ENCODE measurements at places on chromosomes 6 and 20.

GRCh38 chr6:146503096-146503495, 40.5 kb upstream of the RAB32 start:
- DNase-seq, result no peak

DNA sequence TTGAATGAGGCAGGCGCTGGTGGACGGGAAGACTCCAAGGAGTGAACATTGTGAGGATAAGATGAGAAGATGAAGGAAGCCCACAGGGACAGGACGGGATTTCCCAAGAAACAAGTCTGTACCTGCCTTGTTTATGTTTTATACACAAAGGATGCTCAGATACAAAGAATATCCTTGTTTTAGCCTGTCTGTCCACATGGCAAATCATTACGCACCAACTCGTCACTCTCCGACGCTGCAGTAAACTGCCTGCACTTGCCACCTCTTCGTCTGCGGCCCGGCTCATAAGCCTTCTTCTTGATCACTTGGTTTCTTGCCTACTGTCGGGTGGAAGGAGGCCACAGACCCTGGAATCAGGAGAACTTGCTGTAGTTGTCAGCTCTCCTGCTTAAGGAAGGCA, 85.4 kb downstream of the CD83 start:
- DNase-seq, result no peak

DNA sequence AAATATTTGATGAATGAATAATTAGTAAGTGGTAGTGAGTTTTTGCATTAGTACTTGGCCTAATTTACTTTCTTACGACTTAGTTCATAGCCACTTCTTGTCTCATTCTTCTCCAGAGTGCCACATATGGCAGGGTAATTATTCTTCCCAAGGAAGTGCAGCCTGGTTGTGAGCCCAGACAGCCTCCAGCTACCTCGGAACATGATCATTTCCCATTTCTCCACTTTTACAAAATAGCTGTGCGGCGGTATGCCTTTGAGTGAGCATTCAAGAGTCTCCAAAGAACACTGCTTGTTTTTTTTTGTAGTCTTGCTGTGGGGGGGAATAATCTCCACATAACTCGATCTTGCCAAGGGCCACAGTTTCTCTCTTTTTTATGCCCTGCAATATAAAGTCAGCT, 765.0 kb downstream of the HDGFL1 start:
- no peak for DNase-seq

DNA sequence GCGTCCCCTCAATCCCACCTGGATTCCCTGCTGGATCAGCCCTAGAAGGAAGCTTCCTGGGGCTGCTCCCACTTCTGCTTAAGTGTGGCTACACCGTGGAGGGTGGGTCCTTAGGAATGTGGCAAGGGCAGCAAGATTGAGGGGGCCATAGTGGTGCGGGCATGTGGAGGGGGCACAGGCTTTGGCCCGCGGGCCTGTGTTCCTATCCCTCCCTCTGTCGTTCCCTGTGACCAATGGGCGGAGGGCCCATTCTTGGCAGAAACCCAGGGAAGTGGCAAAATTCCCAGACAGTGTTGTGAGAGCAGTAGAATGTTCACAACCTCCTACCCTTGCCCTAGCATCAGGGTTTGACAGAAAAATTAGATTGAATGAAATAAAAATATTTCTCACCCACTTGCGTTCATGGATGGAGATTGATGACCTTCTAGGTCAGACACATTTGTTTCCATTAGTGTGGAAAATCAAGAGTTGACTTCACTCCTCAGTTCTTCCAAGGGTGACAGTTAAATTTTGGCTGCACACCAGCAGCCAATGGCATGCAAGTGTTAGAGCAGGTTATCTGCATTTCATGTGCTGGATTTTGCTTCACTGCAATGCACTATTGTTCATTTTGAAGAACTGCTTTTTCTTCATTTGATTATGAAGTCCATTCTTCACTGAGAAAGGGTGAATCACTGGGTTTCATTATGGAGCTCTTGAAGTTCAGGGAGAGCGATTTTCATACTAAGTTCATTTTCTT, 49.3 kb upstream of the AHI1 start:
- DNase-seq, result no peak

DNA sequence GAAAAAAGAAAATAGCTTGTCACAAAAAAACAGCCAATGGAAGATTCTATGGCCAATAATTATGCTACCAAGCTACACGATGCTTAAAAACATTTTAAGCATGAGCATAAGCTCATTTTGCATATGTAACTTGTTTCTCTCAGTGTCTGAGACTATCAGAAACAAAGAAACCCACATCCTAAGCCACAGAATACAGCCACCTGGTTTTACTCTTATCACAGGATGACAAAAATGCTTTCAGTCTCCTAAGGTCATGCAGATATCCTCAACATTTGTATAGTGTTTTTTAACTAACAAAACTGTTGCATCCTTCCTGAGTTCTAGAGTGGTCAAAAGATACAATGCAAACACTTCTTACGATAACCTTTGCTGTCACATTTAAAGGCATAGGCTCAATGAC, 172.1 kb upstream of the RUNX2 start:
- no peak for DNase-seq

- DNase-seq, result no peak
These were observed 1.5 kb upstream of the IPCEF1 start for GRCh38 chr6:154358019-154358545.

GRCh38 chr6:96948631-96949030, 24.1 kb downstream of the KLHL32 start:
- no peak for DNase-seq

GRCh38 chr20:51221791-51222408, 199.0 kb upstream of the KCNG1 start:
- DNase-seq, result no peak

DNA sequence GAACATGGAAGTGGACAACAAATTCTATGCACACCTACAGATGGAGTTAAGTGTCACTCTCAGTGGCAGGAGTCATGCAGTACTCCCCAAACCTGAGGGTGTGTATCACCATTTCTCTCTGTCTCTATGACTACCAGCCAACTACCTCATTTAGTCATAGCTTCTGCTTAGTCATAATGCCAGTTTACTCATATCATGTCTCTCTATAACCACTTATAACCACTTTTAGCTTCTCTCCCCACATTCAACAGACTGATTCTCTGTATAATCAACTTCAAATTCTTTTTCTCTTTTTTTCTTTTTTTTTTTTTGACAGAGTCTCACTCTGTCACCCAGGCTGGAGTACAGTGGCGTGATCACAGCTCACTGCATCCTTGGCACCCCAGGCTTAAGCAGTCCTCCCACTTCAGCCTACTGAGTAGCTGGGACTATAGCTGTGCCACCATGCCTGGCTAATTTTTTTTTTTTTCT, 13.8 kb upstream of the GTF3C6 start:
- peak; percentile 14 for DNase-seq

GRCh38 chr20:9498322-9498721, 16.1 kb upstream of the LAMP5 start:
- DNase-seq, result no peak

DNA sequence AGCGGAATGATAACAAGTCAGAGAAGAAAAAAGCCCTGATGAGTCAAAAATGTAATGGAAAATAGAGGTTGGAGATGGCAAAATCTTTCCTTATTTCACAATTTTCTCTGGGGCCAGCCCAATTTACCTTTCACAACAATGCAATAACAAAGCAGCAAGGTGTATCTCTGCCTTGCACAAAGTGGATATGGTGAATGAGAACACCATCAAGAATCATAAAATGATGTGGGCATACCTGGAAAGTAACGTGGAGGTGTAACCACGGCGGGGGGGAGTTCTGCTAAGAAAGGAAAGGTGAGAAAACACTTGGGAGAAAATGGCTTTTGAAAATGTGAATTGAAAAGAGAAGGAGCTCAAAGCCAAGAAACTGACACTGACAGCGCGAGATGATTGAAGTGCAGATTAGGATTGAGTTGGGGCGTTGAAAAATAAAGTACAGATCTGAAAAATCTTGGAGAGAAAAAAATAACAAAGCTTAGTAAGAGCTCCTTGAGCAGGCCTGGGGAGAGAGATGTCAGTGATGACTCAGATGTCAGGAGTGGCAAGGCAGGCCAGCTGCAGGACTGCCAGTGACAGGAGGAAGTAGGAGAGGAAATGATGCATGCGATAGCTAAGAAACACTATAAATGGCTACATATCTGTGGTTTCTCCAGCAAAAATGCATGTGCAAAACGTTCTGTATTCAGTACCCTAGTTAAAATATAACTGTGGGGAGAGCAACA, 26.2 kb downstream of the ARHGAP18 start:
- DNase-seq, result peak; percentile 21

- DNase-seq, result no peak
These were observed 111.4 kb upstream of the ARMC2 start for GRCh38 chr6:108736832-108737231.

DNA sequence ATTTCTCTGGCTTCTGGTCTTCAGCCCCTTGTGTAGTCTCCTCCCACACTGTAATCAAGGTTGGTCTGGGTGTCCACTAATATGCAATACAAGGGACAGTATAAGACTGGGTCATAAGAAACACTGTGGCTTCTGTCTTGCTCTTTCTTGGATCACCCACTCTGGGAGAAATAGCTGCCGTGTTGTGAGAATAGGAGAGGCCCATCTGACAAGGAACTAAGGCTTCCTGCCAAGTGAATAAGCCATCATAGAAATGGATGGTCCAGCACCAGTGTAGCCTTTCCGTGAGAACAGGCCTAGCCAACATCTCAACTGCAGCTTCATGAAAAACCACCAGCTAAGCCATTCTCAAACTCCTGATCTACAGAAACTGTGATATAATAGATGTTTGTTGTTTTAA, 23.3 kb downstream of the BAG2 start:
- no peak for DNase-seq

GRCh38 chr20:21820688-21821087, 115.2 kb downstream of the PAX1 start:
- no peak for DNase-seq

- no peak for DNase-seq
These were observed 24.6 kb downstream of the TBX18 start for GRCh38 chr6:84739866-84740208.

GRCh38 chr6:126302191-126302590, 37.7 kb upstream of the CENPW start:
- DNase-seq, result no peak

- DNase-seq, result no peak
These were observed 169.7 kb upstream of the TNFAIP3 start for GRCh38 chr6:137697267-137697938.

GRCh38 chr6:39041072-39041471, 7.5 kb upstream of the GLP1R start:
- DNase-seq, result no peak

- DNase-seq, result no peak
These were observed 3.3 kb downstream of the CEBPB start for GRCh38 chr20:50193836-50194421.

DNA sequence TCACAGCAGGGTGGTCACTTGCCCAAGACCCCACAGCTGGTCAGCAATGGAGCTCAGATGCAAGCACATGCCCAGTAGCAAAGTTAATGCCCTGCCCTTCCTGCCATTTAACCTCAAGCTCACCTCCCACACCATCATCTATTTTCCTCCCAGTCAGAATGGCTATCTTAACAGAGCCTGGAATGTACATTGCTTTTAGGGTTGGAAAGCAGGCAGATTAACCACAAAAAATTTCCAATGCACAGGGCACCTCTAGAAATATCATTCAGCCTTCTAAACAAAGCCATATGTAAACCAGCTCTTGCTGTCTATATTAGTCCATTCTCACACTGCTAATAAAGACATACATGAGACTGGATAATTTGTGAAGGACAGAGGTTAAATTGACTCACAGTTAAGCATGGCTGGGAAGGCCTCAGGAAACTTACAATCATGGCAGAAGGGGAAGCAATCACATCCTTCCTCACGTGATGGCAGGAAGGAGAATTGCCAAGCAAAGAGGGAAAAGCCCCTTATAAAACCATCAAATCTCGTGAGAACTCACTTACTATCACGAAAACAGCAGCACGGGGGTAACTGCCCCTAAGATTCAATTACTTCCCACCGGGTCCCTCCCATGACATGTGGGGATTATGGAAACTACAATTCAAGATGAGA, 106.9 kb downstream of the FYN start:
- DNase-seq, result no peak

DNA sequence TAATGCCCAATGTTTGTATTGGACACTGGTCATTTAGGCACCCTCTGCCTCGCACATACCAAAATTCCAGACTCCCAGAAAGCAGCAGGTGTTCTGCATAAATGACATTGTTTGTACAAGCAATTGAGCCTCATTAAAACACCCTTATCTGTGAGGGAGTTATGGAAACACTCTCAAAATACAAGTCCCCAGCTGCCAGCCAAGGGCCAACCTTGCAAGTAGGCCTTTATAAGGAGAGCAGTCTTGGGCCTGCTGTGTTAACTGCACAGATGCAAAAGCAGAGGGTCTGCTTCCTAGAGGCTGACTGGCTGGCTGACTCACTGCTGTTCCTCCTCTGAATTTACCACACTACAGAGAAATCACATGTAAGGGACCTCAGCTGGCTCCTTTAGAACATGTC, 150.4 kb upstream of the HMGN3 start:
- DNase-seq, result no peak

DNA sequence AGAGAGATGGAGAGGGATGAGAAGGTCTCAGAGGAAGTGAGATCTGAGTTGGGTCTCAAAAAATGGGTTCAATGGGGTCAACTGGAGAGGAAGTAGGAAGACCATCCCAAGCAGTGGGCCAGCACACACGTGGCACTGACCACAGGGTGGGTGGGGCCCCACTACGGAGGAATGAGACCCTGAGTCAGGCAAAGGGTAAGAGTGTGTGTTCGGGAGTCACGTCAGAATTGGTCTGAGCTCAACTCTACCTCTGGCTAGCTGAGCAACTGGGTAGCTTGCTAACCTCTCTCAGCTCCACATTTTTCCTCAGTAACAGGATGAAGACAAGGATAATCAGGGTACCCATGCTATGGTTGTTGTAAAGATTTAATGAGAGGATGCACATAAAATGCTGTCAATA, 79.0 kb downstream of the TRERF1 start:
- no peak for DNase-seq

- no peak for DNase-seq
These were observed 40.4 kb upstream of the POPDC3 start for GRCh38 chr6:105220186-105220585.

GRCh38 chr20:50380697-50381040, 129.5 kb upstream of the PTPN1 start:
- DNase-seq, result no peak

GRCh38 chr6:117465691-117466090, 16.8 kb upstream of the DCBLD1 start:
- no peak for DNase-seq

GRCh38 chr6:86357877-86358276, 579.5 kb upstream of the HTR1E start:
- DNase-seq, result no peak

- no peak for DNase-seq
These were observed 14.8 kb downstream of the FAXC start for GRCh38 chr6:99334526-99335127.

DNA sequence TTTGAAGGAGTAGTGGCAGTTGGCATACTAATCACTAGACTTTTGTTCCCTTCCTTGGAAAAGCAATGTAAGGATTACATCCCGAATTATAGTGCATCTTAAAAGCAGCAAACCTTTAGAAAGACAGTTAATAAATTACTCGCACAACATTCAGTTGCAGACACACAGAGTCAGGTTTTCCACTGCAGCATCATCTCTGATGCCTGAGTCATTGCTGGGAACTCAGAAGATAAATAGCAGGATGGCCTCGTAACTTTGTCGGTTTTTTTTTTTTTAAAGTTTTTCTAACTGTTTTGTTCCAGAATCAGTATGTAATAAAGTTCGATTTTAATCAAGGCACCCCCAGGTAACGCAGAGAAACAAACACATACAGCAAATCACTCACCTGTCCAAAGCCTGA, 34.3 kb downstream of the GJA10 start:
- DNase-seq, result no peak

Measured in activated CD4-positive, CD25-positive, alpha-beta regulatory T cell treated with anti-CD3 and anti-CD28 coated beads, Interleukin-2, amount 50 U/mL, for 16 hours (primary cell).